Smooth muscle cell of bladder (primary cell): ENCODE measurements at places on chromosomes 16 and 17. TPM values are rescaled to one million over a fixed set of nuclear protein-coding genes. Genes with fewer than 3 reads are reported as not detected.

Gene CDT1
- 1.2 and 1.6 TPM in 2 replicates for total RNA-seq

Gene DDX5
- 285 and 349 TPM in 2 replicates for total RNA-seq

Gene SLC52A1
- total RNA-seq = 0.14 TPM in 1 of 2 replicates, not detected in the other

Gene KRTAP4-3
- total RNA-seq = not detected in 2 replicates

Gene ACAP1
- 2.1 and 3.3 TPM in 2 replicates for total RNA-seq

Gene DNAH17
- total RNA-seq = under 0.01 TPM in 1 of 2 replicates, not detected in the other

Gene AGRP
- total RNA-seq = not detected in 2 replicates
